NCI-H1105 treated with DMSO at 0.1 percent for 48 hours (cell line): ENCODE measurements at places on chromosomes 4 and X.

- no peak for DNase-seq
Observed at GRCh38 chr4:147173797-147174432, 228.3 kb upstream of the TTC29 start.

- DNase-seq = no peak
Observed at GRCh38 chr4:16622826-16623225, 275.6 kb downstream of the LDB2 start.

GRCh38 chr4:101282076-101282844 lies 65.1 kb downstream of the PPP3CA start:
- DNase-seq = no peak

- no peak for DNase-seq
Observed at GRCh38 chrX:44062840-44063239, 89.7 kb upstream of the NDP start.

DNA sequence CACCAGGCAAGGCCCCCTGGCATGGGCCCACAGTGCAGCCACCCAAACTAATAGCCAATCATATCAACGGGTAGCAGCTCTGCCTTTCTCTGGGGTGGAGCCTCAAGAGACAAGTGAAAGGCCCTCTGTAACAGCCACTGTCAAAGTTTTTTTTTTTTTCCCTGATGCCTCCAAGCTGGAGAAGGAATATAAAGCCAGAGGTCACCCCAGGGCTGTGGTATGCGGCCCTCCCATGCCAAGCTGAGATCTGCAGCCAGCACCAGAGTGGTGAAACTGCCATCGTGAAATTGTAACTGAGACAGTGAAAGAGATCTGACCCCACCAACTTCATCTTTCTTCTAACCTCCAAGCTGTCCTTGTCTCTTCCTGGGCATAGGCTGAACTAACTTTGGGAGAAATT lies 407.0 kb downstream of the KLHL4 start:
- DNase-seq = no peak

DNA sequence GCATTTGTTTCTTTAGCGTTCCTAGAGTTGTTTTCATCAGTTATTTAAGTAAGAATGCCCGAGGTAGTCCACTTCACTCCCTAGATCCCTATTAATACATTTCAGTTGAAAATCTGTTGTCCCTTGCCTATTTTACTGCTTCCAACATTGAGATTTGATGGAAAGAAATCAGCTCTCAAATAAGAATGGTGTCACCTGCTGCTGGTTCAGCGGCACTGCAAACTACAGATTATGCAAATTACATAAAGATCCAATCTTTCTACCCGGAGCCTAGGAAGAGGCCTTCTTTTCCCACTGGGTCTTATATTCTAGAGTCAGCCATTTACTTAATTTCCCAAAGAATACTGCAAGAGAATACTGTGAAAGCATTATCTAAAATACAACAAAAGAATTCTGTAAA lies 597.6 kb upstream of the MAGEB2 start:
- DNase-seq = no peak

DNA sequence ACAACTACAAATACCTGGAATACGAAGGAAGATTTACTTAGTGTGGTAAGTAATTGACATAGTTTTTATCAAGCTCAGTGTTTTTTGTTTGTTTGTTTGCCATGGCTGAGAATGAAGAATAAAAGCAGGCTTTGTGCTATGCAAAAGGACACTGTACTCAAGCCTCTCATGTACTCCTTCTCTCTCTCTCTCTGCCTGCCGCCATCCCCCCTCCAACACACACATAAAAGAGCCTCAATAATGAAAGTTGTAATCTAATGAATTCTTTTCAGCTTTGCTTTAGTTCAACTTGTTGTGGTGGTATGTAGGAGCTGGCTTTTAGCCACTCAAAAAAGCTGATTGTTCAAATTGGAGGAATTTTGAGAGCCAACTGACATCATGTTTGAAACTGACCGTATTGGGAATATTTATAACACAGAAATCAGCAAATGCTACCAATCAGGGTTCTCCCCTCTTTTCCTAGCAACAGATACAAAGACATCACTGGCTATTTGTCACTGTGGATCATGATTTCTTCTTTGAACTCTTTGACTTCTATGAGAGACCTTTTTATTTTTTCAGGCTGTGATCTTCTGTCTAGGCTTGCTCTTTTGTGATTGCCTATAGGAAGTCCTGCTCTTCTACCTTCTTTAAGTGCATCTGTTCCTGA lies 1148.8 kb downstream of the RAPGEF2 start:
- no peak for DNase-seq

- no peak for DNase-seq
Observed at GRCh38 chr4:7556558-7556957, 121.8 kb upstream of the PSAPL1 start.

GRCh38 chr4:23857367-23857959 lies 32.4 kb downstream of the PPARGC1A start:
- no peak for DNase-seq
